ENCODE measurements at places on chromosomes 16 and 17.
A peak's percentile ranks its signal among the peaks of the same experiment; 100 is the strongest.

DNA sequence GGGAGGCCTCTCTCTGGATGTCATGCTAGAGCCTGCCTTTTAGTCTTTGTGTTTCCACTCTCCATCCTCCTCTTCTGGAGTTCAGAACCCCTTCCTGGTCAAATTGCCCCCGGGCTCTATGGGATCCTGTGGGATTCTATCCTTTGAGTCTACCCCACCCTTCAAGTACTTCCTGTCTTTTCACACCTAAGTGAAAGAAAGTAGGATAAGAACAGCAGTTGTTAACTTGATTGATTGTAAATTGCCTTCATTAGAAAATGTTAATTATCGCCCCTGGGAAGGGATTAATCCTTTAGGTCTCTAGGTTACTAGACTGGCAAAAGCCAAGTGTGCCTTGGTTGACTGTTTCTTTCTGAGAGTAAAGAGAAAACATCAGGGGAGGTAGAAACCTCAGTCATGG, 30.1 kb downstream of the PRKCB start:
- DNase-seq: no peak

- DNase-seq: peak; percentile 92
Observed at GRCh38 chr16:4373909-4374742, 2.5 kb downstream of the VASN start.

GRCh38 chr17:50691550-50692447, 15.9 kb downstream of the ANKRD40 start:
- DNase-seq: no peak

- no peak for DNase-seq
Observed at GRCh38 chr16:746637-747036, 5.8 kb upstream of the CIAO3 start.

GRCh38 chr16:85616607-85617321, 3.6 kb downstream of the GSE1 start:
- no peak for DNase-seq

DNA sequence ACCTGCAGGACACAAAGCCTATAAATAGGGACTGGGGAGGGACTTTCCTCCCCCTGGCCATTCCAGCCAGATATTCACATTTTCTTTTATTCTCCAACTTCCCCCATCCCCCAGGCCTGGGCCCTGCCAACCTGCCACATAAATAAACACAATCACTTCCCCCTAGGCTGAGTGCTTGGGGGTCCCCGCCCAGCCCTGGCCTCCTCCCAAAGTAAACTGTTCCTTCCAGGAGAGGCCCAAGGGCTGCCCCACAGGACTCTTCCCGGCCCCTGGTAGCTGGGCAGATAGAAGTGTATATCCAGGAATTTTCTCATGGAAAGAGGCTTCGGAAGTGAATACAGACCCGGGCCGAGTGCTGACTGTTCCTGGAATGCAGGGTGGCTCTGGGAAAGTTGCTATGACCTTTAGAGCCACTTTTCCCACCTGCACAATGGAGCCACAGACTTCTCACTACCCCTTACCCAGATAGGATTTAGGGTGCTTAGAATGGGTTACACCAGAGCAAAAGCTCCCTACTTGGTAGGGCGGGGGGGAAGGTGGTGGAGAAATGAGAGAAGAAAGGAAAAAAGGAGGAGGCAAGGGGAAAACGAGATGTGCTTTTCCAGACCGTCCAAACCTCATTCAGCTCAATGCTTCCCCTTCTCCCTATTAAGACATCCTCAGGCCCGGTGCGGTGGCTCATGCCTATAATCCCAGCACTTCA, 8.5 kb downstream of the CSF3 start:
- DNase-seq: no peak

GRCh38 chr17:7236808-7237207, 2.4 kb downstream of the PHF23 start:
- no peak for DNase-seq

DNA sequence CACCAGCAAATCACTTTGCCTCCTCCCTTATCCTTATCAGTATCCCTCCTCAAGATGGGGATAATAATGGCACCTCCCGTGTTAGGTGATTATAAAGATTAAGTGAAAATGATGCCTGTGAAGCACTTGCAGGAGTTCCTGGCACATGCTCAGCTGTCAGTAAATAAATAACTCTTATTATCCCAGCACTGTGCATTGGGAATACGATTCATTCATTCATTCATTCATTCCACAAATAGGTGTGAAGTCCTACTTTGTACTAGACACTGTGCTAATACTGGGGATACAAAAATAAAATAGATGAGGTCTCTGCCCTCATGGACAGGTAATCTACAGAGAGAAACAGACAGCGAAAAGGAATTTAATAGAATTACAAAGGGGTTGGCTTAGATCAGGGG, 2.0 kb downstream of the XYLT2 start:
- no peak for DNase-seq

DNA sequence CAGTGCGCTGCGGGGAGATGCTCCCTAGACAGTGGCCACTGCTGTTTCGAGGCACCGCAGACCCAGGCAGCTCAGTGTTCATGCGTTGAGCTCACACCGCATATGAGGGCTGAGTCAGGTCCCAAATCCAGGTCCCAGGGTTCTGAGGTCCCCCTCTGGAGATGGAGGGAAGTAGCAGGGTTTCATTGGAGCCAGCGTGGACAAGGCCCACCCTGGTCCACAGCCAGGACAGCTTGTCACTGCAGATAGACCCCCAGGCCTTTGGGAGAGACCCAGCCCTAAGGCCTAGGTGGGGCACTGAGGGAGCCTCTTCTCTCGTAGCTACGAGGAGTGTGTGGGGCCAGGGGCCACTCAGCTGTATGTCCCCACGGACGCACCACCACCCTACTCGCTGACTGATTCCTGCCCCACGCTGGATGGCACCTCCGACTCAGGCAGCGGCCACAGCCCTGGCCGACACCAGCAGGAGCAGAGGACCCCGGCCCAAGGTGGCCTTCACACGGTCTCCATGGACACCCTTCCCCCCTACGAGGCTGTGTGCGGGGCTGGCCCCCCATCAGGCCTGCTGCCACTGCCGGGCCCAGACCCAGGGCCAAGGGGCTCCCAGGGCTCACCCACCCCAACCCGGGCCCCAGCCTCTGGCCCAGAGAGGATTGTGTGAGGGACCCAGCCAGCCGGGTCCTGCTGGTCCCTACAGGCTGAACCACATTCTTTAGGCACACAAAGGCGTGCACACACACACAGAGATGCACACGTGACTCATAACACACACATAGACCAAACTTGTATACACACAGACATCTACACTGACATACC, 53.4 kb downstream of the BEAN1 start:
- no peak for DNase-seq
